ENCODE measurements at places on chromosomes 7 and 10.

DNA sequence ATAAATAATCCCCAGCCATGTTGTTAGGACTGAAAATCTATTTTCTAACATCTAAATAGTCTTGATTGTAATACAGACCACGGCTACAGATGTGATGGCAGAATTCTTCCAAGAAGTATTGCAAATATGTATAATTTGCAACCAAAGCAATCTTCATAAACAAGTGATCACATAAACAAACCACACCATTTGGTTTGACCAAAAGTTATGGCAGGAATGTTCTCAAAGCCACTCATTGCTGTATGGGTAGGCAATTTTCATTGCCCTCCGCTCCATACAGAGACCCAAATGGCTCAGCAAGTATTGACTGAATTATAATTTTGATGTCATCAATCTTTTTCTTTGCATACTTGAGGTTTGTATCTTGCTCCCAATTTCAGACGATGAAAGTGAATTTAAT, 19.0 kb upstream of the RHOBTB1 start:
- no peak for DNase-seq

GRCh38 chr10:85667638-85668233, 698.9 kb downstream of the GRID1 start:
- no peak for DNase-seq

- no peak for DNase-seq
Measured at GRCh38 chr7:157041514-157042277, 31.2 kb upstream of the MNX1 start.

- no peak for DNase-seq
Measured at GRCh38 chr7:47799524-47799923, 148.7 kb downstream of the PKD1L1 start.

DNA sequence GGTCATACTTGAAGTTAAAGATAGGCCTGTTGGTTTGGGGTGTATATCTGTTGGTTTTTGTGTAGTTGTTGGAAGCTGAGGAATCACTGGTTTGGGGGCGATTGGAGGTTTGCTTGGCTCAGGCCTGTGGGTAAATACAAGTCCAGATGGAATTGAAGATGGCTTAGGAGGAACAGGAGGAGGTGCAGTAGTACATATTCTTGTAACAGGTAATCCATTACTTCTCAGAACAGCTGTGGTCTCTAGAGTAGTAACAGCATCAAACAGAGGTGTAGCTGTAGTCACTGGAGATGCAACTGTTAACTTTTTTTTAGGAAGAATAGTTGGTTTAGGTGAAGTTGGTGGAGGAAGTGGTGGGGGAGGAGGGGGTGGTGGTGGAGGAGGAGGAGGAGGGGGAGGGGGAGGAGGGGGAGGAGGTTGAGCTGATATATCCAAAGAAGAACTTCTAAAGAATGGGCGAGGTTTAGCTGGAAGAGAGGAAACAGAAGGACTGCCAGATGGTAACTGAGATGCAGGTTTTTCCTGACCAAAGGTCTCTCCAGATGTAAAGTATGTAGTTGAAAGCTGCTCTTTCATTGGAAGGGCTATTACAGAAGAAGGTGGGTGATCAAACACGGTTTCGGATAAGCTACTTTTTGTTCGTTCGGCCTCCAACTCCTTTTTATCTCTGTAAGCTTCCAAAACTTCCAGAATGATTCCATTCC, 209.2 kb downstream of the PCLO start:
- no peak for DNase-seq

DNA sequence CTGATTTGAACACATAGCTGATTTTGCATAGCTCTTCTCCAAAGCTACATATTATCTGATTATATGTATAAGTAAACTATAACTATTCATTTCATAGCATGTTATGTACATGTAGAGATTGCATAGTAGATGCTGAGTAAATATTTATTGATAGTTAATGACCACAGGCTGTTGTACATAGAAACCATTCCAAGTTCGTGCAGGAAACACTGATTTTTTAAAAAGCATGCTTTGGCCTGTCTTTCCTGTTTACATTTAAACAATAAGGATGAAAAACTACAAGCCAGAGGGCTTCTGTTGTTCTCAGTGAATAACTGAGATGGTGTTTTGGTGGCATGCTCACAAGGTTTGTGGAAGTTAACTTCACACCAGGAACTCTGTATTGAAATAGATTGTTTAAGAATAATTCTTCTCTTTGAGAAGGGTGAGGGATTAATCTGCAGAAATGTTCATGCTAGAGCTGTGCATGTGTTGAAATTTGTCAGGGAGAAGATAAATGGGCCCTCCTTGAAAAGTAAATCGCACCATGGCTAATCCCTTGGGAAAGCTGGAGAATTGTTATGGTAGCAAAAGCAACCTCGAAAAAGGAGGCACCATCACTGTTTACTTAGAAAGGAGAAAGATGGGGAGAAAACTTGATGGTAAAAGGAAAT, 120.2 kb upstream of the SP8 start:
- DNase-seq, result no peak

- no peak for DNase-seq
Measured at GRCh38 chr7:141522657-141523342, 28.4 kb upstream of the AGK start.

- no peak for DNase-seq
Measured at GRCh38 chr10:85603151-85603940, 763.2 kb downstream of the GRID1 start.

- no peak for DNase-seq
Measured at GRCh38 chr10:44465401-44466115, 80.7 kb upstream of the CXCL12 start.

GRCh38 chr7:9582824-9583223, 1149.4 kb downstream of the NXPH1 start:
- no peak for DNase-seq

DNA sequence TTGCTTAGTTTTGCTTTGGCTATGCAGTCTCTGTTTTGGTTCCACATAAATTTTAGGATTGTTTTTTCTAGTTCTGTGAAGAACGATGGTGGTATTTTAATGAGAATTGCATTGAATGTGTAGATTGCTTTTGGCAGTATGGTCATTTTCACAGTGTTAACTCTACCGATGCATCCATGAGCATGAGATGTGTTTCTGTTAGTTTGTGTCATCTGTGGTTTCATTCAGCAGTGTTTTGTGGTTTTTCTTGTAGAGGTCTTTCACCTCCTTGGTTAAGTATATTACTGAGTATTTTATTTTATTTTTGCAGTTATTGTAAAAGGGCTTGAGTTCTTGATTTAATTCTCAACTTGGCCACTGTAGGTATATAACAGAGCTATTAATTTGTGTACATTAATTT, 78.2 kb upstream of the ZNF92 start:
- no peak for DNase-seq

GRCh38 chr7:25754751-25755150, 397.2 kb upstream of the NFE2L3 start:
- no peak for DNase-seq

GRCh38 chr7:36207451-36208291, 54.6 kb downstream of the EEPD1 start:
- no peak for DNase-seq

DNA sequence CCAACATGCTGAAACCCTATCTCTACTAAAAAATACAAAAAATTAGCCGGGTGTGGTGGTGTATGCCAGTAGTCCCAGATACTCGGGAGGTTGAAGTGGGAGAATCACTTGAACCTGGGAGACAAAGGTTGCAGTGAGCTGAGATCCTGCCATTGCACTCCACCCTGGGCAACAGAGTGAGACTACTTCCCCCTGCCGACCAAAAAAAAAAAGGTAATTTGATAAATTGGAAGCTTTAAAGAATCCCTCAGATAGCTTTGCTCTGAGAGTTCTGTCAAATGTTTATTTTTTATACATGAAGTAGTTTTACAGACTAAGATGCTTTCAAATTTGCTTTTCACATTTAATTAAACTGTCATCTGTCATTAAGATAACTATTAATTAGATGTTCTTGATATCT, 563.3 kb upstream of the LRRTM3 start:
- DNase-seq, result no peak

GRCh38 chr10:74334221-74334620, 183.2 kb downstream of the ADK start:
- no peak for DNase-seq

DNA sequence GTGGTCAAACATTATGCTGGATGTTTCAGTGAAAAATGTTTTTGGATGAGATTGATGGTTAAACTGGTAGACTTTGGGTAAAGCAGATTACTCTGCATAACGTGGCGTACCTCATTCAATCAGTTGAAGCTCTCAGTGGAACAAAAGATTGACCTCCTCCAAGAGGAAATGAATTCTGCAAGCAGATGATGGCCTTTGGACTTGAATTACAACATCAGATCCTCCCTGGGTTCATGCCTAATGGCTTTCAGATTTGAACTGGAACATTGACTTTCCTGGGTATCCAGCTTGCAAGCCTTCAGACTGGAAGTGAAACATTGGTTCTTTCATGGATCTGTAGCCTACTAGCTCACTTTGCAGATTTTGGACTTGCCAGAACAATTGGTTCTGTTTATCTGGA, 169.3 kb upstream of the MALRD1 start:
- no peak for DNase-seq

GRCh38 chr10:3889961-3890522, 105.0 kb upstream of the KLF6 start:
- no peak for DNase-seq

GRCh38 chr7:114107522-114107921, 188.7 kb upstream of the PPP1R3A start:
- no peak for DNase-seq

DNA sequence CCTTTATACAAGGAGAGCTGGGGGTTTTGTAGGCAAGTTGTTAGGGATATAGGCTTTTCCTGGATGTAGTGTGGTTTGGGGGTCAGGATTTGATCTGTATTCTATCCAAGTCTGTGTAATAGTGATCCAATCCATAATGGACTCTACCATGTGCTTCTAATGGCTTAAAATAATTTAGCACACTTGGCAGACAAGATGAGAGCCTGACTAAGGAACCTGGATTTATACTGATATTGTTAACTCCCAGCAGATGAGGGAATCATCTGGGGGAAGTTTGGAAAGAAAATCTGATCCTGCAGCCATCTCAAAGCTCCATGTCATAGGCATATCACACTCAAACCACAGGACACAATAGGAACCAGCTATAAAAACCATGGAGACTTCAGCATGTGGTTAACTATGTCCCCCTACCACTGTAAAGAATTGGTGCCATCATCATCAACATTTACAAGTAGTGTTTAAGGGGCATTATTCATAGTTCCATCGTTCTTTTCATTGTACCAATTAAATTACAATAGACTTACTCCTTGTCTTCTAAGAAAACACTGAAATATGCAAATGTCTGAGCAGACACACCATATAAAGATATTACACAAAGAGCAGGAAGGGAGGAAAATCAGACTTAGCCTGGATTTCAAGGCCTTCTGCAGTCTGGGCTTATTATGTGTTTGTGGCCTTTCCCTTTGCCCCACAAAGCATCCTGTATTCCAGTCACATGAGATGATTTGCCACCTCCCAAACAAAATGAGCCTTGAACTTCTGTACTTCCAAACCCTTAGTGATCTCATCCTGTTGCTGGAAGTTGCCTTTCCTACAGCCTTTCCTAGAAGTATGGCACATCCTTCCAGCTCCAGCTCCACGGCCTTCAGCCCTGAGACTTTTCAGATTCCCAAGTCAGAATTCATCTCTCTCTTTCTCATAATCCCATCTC, 22.5 kb upstream of the HPS1 start:
- no peak for DNase-seq

DNA sequence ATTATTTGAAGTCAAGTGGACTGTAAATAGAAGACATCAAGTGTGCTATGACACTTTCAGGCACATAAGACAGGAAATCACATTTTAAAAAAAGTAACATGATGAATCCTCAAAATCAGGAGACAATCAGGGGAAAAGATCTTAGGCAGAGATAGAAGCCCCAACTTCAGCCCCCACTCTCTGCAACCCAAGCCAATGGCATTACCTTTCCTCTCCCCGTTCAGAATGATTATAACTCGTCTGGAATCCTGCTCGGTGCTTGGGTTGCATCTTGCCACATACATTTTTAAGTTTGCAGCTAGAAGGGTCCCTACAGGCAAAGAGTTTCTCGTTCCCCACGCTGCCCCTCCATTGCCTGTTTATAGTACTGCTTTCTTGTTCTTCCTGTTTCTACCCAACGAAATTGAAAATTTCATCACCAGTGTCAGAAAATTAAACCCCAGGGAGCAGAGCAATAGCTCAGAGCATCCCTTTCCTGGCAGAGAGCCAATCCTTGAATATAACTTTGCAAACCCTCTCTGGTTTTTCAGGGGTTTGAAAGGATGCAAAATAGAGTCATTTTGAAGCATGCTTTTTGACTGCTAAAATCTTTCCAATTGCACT, 260.5 kb upstream of the AOAH start:
- no peak for DNase-seq

DNA sequence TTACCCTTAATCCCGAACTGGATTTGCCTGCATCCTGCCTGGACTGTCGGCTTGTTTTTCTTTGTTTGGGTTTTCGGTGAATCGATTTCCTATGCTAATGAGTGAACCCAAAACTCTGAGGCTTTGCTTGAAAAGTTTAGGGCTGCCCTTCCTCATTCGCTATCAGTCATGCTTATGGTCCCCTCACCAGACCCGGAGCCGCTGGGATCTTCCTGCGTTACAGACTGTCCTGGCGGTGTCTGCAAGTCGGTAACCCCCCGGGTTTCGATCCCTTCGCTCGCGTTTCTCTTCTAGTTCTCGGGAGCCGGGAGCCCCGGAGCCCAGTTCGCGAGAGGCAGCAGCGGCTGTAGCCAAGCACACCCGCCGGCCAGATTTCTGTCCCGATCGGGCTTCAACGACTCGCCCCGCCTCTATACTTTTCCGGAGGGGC, 2.2 kb downstream of the EMX2 start:
- DNase-seq, result no peak

- no peak for DNase-seq
Measured at GRCh38 chr10:129784891-129785290, 179.2 kb downstream of the EBF3 start.

DNA sequence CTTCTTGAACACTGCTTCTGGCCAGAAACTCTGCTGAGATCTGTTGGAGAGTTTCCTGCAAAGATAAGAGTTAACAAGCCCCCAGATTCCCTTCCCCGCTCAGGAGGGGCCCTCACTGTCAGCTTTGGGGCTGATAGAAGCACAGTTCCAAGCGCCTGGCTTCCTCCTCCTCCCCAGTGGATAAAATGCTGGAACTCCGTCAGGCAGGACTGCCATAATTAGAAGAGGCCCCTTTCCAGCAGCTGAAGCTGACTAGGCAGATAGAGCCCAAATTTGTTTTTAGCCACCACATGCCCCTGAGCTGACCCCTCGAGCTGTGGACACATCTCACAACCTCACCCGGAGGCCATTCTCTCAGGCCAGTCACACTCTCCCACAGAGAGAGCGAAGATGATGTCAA, 89.4 kb downstream of the TBXAS1 start:
- DNase-seq, result no peak

DNA sequence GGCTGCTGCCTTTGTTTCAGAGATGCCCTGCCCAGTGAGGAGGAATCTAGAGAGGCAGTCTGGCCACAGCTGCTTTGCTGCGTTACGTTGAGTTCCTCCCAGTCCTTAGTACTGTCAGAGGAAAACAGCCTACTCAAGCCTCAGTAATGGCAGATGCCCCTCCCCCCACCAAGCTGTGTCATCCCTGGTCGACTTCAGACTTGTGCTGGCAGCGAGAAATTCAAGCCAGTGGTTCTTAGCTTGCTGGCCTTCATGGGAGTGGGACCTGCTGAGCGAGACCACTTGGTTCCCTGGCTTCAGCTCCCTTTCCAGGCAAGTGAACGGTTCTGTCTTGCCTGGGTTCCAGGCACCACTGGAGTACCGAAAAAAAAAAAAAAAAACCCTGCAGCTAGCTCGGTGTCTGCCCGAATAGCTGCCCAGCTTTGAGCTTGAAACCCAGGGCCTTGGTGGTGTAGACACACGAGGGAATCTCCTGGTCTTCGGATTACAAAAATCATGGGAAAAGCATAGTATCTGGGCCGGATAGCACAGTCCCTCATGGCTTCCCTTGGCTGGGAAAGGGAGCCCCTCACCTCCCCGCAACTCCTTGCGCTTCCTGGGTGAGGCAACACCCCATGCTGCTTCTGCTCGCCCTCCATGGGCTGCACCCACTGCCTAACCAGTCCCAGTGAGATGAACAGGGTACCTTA, 9.1 kb downstream of the SDHAF3 start:
- DNase-seq, result no peak
